ENCODE measurements at places on chromosomes 16 and 17. TPM values are rescaled to one million over a fixed set of nuclear protein-coding genes. Genes with fewer than 3 reads are reported as not detected.

DNA sequence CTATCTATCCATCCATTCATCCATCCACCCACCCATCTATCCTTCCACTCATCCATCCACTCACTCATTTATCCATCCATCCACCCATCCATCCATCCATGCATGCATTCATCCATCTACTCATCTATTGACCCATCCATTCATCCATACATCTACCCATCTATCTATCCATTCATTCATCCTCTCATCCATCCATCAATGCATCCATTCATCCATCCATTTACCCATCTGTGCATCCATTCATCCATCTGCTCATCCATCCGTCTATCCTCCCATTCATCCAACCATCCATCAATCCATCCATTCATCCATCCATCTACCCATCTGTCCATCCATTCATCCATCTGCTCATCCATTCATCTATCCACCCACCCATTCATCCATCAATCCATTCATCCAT is 224.5 kb upstream of the MAF start:
- no peaks in the 10 kb centered on the region for H3K4me1 ChIP-seq
- DNase-seq, result no peak
- H3K27me3 ChIP-seq, result no peaks in the 10 kb centered on the region
- no peak overlapping the region for H3K27ac ChIP-seq
- H3K36me3 ChIP-seq, result no peaks in the 10 kb centered on the region

DNA sequence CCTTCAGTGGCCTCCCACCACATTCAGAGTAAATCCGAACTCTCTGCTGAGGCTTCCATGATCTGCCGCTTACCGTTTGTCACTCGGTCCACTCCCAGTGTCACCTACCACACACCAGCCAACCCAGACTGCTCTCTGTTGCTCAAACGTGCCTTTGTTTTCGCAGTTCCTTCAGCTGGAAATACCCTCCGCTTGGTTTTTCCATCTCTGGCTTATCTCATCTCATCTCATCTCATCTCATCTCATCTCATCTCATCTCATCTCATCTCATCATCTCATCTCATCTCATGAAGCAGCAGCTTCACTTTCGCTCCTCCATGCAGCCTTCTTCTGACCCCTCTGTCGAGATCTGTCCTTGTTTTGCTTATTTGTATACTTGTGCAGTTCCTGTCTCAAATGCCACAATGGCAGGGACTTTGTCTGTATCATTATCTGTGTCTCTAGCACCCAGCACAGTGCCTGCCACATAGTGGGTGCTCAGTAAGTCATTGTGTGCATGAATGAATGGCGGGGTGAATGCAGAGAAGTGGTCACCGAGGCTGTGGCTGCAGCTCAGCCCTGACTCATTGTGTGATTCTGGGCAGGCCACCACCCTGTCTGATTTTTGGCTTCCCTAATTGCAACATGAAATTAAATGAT is 3.8 kb upstream of the SNX20 start:
- H3K27me3 ChIP-seq, result no peaks in the 10 kb centered on the region
- H3K27ac ChIP-seq, result no peak overlapping the region
- DNase-seq, result peak; percentile 54
- no peaks in the 10 kb centered on the region for H3K36me3 ChIP-seq
- no peaks in the 10 kb centered on the region for H3K4me1 ChIP-seq

GRCh38 chr17:13320046-13320785 is 281.5 kb downstream of the HS3ST3A1 start:
- H3K4me3 ChIP-seq, result no peak overlapping the region
- peaks cover 4% of the 10 kb centered on the region for H3K27me3 ChIP-seq
- H3K27ac ChIP-seq, result no peak overlapping the region

- DNase-seq, result no peak
- no peaks in the 10 kb centered on the region for H3K27me3 ChIP-seq
- H3K4me3 ChIP-seq, result no peak overlapping the region
- no peaks in the 10 kb centered on the region for H3K36me3 ChIP-seq
Measured at GRCh38 chr16:3190949-3191353, 2.9 kb downstream of the OR1F1 start.

GRCh38 chr17:42414704-42415409 is 8.2 kb downstream of the CAVIN1 start:
- no peak for DNase-seq
- H3K27ac ChIP-seq, result no peak overlapping the region
- H3K27me3 ChIP-seq, result no peaks in the 10 kb centered on the region
- H3K4me3 ChIP-seq, result no peak overlapping the region
- no peaks in the 10 kb centered on the region for H3K4me1 ChIP-seq

LPCAT2 gene
- 36.6 TPM for total RNA-seq

CBLN1 gene
- total RNA-seq, result 1.2 TPM
